WERI-Rb-1 (cell line): ENCODE measurements at places on chromosomes 4 and X.

DNA sequence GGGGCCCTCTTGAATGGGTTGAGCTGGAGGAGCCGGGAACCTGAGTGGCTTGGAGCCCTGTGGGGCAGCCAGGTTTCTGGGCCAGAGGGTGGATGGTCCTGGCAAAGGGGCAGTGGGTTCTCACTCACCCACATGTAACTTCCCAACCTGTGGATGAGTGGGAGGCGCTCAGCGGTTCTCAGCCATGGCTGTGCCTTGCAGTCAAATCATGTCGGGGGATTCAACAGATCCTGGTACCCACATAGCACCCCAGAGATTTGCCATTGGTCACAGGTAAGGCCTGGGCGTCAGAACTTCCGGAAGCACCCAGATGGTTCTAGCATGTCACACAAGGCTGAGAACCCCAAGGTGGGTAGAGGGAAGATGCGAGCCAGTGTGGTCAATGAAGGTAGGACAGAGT lies 21.9 kb upstream of the CLCN4 start:
- no peak for DNase-seq

DNA sequence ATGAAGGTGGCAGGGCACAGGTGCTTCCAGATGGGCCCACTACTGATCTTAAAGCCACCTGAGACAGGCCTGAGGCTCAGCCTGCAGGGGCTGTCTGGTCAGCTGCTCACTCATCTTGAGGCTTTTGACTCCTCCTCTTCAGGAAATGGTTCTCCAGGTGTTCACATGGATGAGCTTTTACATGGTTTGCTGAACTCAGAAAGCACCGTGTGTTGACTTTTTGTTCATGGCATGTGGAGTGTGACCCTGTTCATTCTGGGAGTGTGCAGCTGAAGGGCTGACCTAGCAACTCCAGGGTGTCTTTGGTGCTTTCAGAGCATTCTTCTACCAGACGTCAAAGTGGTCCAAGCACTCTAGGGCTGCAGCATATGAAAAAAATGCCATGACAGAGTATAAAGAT lies 111.1 kb downstream of the CCNG2 start:
- DNase-seq, result no peak

- no peak for DNase-seq
Measured at GRCh38 chrX:817759-818300, 187.2 kb downstream of the SHOX start.

- no peak for DNase-seq
Measured at GRCh38 chr4:7183161-7183560, 9.2 kb upstream of the SORCS2 start.

GRCh38 chr4:138334346-138335016 lies 92.3 kb upstream of the SLC7A11 start:
- DNase-seq, result no peak

DNA sequence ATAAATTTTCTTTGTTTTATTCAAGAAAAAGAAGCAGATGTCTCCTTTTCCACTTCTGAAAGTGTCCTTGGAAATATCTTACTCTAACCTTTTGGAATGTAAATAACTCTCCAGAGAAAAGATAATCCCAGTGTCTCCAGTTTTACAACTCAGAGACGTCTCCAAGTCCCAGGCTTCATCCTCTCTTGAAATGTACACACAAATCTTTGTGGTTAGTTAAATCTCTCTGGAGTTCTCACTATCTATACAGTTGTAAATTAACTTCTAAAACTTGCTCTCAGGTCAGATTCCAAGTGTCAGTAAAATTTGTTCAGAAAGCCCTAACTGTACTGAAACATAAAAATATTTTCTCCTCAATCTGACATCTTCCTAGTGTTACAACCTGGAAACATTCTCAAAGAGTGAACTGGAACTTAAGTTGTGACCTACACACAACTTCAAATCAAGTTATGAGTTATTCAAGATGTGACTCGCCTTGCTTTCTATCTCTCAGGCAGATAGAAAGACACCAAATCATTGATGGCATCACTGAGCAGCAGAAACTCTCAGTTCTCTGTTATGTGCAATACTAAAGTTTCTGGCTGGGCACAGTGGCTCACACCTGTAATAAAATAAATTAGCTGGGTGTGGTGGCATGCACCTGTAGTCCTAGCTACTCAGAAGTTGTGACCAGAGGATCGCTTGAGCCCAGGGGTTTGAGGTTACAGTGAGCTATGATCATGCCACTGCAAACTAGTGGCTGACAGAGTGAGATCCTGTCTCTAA lies 284.2 kb downstream of the RCHY1 start:
- DNase-seq, result no peak

GRCh38 chrX:134741746-134742145 lies 83.5 kb upstream of the PLAC1 start:
- peak; percentile 61 for DNase-seq

- DNase-seq, result no peak
Measured at GRCh38 chr4:98623126-98623802, 35.1 kb downstream of the TSPAN5 start.

DNA sequence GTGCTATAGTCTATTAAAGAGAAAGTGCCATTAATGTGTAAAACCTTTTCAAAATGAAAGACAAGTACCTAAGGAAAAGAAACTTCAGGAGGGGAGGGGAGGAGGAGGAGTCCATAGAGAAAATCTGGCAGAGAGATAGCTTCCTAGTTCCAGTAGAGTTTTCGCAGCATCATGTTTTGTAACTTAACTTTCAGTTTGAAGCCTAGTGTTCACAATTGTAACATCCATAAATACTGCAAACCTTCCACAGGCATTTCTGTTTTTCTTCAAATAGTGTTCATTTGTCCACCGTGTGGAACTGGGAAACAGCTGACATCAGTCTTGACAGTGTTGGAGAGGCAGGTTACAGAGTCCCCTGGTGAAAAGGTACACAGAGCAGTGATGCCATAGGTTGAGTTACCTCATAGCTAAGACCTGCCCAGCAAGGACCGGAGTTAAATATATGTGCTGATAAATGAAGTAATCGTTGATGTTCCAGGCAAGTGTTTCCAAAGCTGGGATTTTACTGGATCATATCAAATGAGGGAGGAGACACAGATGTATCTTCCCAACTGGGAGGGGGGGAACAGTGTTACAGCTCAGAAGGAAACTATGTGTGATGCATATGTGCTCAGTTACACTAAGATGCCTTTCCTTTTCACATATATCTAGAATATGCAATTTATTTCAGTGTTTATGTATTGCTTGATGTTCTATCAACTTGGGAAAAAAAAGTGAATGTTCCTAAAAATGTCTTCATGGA lies 369.5 kb upstream of the FAM241A start:
- no peak for DNase-seq

GRCh38 chrX:31021537-31021936 lies 50.3 kb downstream of the FTHL17 start:
- DNase-seq, result no peak

- DNase-seq, result no peak
Measured at GRCh38 chr4:104866809-104867208, 279.9 kb upstream of the TET2 start.

- no peak for DNase-seq
Measured at GRCh38 chr4:83132065-83132464, 17.5 kb upstream of the PLAC8 start.

DNA sequence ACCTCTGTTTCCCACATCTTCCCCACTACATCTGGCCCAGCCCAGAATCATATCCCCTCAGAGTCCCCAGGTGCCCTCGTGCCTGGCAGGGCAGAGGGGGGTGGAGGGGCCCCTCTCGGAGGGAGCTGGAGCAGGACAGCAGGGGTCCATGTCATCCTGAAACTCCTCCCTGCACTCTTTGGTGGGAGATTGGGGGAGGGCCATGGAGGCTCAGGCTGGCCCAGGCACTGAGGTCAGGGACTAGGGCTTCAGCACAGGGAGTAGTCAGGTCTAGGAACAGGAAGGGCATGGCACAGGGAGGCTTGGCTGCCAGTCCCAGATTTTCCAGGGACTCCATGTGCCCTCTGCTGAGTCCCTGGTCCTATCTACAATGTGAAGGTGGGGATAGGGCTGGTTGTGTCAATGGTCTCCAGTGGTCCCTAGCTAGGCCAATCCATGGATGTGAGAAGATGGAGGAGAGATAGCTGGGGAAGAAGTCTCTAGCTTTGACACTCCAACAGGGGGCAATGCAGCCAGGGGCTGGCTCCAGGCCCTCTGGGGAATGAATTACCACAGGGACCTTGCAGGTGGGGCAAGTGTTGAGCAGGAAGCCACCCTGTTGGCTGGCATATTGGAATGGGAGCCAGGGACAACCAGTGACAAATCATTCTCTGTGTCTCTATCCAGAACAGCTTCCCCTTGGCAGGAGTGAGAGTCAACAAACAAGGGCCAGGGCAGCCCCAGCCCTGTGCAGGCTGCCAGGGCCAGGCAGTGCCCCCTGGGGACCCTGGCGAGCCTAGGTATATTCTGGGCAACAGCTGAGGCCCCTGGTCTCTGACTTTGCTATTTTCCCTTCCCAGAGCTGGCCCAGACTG lies 154.4 kb downstream of the EFNB1 start:
- DNase-seq, result no peak

GRCh38 chr4:145480257-145480656 lies 1.4 kb upstream of the SMAD1 start:
- DNase-seq, result no peak

DNA sequence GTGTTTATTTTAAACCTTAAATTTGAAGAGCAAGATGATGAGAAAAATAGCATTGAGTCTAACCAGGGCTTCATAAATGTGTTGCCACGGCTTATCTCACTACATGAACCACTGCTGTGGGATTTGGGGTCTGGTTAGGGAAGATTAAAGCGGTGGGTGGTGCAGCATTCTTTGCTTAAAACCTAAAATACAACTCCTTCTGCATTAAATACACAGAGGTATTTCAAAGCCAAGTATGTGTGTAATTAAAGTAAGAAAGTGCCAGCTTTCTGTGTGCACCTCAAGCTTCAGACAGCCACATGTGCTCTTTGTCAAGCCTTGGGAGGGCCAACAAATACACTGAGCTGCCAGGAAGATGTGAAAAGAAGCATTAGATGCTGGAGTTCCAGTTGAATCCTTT lies 128.0 kb downstream of the CPE start:
- no peak for DNase-seq

DNA sequence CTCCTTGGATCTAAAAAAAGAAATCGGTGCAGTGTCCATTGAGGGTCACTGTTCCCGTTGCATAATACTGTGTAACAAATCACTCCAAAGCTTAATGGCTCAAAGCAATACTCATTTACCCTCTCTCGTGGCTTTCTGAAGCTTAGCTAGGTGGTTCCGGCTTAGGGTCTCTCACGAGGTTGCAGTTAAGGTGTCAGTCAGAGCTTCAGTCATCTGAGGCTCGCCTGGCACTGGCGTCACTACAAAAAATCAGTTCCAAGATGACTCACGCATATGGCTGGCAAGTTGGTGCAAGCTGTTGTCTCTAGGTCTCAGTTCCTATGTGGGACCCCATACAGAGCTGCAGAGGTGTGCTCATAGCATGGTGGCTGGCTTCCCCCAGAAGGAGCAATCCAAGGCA lies 91.0 kb downstream of the BEND2 start:
- no peak for DNase-seq

GRCh38 chr4:136526517-136526916 lies 1005.8 kb downstream of the PCDH18 start:
- DNase-seq, result no peak

DNA sequence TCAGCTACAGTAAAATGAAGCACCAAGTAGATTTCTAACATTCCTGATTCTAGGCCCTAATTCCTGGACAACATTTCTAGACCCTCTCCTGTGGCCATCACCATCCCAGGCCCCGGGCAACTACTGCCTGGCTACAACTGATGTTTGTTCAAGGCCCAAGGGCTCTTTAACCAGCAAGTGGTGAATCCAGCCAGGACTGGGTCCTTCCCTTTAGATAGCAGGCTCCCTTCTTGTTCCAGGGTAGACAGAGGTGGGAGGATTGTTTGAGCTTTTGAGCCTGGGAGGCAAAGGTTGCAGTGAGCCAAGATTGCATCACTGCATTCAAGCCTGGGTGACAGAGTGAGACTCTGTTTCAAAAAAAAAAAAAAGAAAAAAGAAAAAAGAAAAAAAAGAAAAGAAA lies 12.7 kb upstream of the AADAT start:
- no peak for DNase-seq
